Stimulated activated naive CD8-positive, alpha-beta T cell treated with anti-CD3 and anti-CD28 coated beads, Interleukin-15, amount 100 ng/mL, for 72 hours (primary cell): ENCODE measurements at places on chromosomes 6 and 20.

- no peak for DNase-seq
These were observed 332.3 kb downstream of the PLCB1 start for GRCh38 chr20:8464368-8464767.

- DNase-seq, result no peak
These were observed 25.2 kb downstream of the ILRUN start for GRCh38 chr6:34671367-34671766.

- no peak for DNase-seq
These were observed 594 bp downstream of the ARFGEF3 start for GRCh38 chr6:138162111-138162954.

- DNase-seq, result no peak
These were observed 63.1 kb upstream of the IFNGR1 start for GRCh38 chr6:137282254-137282653.

DNA sequence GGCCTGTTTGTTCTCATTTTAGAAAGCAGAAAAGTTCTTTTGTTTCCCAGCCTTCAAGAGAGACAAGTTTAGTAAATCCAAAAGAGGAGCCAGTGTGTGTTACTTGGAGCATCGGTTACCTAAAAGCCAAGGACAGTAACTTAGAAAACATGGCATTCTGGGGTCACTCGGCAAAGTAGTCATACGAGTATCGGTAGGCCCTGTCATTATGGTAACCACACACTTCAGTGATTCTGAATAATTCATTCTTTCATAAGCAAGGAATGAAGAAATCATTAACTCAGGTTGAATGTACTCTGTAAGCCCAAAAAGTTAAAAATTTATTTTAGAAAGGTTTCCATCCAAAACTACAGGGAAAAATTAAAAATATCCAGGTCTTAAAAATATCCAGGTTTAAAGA, 34.0 kb downstream of the CNKSR3 start:
- DNase-seq, result no peak
